GM23338 (cell line): ENCODE measurements at places on chromosomes 11 and 22. TPM values are rescaled to one million over a fixed set of nuclear protein-coding genes. Genes with fewer than 3 reads are reported as not detected.

DNA sequence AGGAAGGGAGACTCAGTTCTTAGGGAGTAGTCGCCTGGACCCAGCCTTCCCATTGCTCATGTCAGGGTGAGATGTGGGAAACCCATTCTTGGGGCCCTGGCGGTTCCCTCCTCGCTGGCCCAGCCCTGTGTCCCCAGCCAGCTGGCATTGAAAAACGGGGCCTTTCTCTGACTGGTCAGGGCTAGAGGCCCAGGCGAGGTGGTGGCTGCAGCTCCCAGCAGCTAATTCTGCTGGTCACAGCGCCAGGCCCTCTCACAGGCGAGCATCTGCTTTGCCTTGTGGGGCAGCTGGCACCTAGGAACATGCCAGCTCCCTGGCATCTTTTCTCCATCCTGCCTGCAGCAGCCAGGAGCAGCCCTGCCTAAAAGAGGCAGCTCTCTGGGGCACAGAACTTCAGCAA lies 20.1 kb downstream of the TSPAN18 start:
- H3K4me1 ChIP-seq = peaks cover 34% of the 10 kb centered on the region
- no peak overlapping the region for H3K4me3 ChIP-seq
- DNase-seq = no peak
- peaks cover 20% of the 10 kb centered on the region for H3K27me3 ChIP-seq
- no peaks in the 10 kb centered on the region for H3K36me3 ChIP-seq
- H3K27ac ChIP-seq = no peak overlapping the region

DNA sequence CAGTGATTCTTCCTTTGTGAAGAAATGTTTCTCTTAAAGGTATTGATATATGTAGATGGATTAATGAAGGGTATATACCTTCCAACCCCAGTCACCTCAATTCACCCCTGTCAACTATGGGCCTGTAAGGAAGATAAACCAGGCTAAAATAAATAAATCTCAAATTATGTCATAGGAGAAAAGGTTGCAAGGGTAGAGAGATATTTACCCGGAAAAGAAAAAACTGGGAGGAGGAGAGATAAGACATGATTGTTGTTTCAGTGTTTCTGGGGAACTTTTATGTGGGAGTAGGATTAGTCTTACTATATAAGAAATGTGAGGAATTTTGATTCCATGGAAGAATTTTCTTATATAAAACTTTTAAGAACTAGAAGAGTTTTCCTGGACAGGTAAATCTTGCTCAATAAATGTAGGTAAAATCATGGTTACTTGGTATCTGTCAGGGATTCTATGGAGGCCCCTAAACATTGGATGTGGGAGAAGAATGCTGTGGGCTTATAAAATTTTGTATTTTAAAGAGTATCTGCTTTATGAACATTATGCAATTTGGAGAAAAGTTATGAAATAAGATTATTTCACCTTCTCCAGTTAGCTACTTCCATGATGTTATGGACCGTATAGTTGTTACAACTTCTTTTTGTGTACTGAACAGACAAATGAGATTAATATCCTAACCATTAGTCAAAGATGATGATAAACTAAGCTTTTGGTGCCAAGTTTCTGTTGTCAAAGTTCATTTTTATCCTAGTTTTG lies 6.4 kb downstream of the YAP1 start:
- peaks cover 77% of the 10 kb centered on the region for H3K4me1 ChIP-seq
- H3K36me3 ChIP-seq = no peaks in the 10 kb centered on the region
- H3K4me3 ChIP-seq = peak overlapping the region; percentile 32; the same call in 1 of the 2 replicates
- DNase-seq = no peak
- H3K27me3 ChIP-seq = no peaks in the 10 kb centered on the region

DNA sequence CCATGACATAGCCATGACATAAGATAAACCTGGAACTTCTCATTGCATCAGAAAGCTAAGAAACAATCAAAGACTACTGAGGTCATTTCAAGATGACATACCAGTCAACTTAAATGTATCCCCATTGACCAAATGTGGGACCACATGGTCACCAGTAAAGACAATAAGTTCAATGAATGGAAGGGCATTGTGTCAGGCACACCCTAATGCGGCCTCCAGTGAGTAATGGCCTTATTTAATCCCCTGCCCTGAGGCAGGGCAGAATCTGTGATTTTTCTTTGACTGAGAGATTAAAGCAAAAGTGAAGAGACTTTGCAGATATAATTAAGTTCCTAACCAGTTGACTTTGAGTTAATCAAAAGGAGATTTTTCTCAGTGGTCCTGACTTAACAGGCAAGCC lies 17.3 kb upstream of the SYT8 start:
- no peaks in the 10 kb centered on the region for H3K27me3 ChIP-seq
- no peak for DNase-seq
- no peak overlapping the region for H3K4me3 ChIP-seq
- no peaks in the 10 kb centered on the region for H3K4me1 ChIP-seq
- H3K27ac ChIP-seq = no peak overlapping the region

DNA sequence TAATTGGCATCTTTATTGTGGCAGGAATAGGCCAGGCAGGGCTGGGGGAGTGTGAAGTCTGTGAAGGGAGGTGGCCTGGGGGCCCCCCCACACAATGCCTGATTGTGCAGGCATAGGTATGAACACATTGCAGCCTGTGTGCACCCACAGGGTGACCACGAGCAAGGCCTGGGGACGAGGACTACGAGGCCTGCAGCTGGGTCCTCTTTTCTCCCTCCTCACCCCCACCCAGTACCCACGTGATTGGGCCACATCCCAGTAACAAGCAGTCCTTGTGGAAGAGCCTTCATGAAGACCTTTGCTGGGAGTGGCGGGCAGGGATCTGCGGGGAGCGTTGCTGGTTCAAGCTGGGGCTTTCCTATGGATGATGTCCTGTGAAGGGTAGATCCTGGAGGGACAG lies 29.3 kb downstream of the ZBTB16 start:
- no peaks in the 10 kb centered on the region for H3K36me3 ChIP-seq
- H3K27ac ChIP-seq = no peak overlapping the region
- H3K27me3 ChIP-seq = no peaks in the 10 kb centered on the region
- H3K4me3 ChIP-seq = no peak overlapping the region
- H3K4me1 ChIP-seq = no peaks in the 10 kb centered on the region
- no peak for DNase-seq

DNA sequence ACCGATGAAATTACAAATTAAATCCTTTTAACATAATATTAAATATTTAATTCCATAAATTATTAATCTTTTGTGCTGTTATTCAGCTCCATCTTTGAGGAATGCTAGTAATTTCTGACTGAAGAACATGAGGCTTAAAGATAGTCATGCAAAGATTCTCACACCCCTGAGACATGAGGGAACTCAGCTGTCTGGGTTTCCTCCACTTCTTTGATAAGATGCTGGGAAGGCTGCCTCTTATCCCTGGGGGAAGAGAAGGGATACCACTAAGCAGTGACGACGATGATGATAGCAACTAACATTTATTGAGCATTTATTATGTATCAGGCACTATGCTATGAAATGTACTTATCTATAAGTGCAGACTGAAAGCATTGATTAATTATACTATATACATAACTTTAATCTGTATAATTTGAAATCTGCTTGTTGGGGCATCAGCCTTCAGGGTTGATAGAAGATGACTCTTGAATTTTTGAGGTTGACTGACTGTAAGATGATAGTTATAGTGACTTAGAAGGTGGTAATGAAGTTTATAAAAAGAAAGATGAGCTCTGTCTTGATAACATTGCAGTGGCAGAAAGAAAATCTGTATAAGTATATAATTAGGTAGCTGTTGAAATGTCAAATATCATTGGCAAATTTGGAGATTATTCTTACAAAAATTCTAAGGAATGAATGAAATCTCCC lies 78.4 kb downstream of the SIK2 start:
- H3K4me1 ChIP-seq = no peaks in the 10 kb centered on the region
- no peak overlapping the region for H3K27ac ChIP-seq
- H3K36me3 ChIP-seq = no peaks in the 10 kb centered on the region
- H3K4me3 ChIP-seq = no peak overlapping the region

Gene TRIM51
- total RNA-seq = not detected in 2 replicates

Gene TUBGCP6
- total RNA-seq = 32.7 and 47.1 TPM in 2 replicates

Gene DBX1
- not detected in 2 replicates for total RNA-seq

Gene RTN4R
- total RNA-seq = 33.4 and 38.4 TPM in 2 replicates
